ENCODE measurements at places on chromosomes 6 and 20.

- no peak for DNase-seq
Observed at GRCh38 chr6:139568956-139569538, 194.6 kb upstream of the CITED2 start.

- no peak for DNase-seq
Observed at GRCh38 chr6:63504777-63505384, 67.4 kb upstream of the LOC128125822 start.

DNA sequence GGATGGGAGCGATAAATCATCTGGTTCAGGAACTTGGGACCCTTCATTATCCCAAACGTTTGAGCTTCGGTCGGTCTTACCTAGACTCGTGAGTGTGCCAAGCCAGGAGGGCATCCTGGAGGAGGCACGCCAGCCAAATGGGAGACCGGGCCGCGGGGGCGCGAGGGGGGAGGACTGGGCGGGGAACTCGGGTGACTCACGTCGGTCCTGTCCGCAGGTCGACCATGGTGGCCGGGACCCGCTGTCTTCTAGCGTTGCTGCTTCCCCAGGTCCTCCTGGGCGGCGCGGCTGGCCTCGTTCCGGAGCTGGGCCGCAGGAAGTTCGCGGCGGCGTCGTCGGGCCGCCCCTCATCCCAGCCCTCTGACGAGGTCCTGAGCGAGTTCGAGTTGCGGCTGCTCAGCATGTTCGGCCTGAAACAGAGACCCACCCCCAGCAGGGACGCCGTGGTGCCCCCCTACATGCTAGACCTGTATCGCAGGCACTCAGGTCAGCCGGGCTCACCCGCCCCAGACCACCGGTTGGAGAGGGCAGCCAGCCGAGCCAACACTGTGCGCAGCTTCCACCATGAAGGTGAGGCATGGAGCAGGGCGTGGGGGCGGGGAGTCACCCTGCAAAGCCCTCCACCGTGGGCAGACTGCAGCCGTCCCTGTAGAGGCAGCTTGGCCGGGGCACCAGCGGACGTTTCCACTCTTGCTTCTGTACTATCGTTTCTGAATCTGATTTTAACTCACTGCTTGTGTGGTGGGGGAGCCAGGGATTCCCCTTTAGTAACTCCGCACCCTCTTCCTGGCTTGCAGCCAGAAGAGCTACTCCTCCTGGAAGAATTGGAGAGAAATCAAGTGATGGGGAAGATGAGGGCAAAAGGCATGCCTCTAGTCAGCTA is 2.7 kb downstream of the BMP2 start:
- no peak for DNase-seq

- DNase-seq = no peak
Observed at GRCh38 chr6:36599791-36600209, 5.6 kb downstream of the SRSF3 start.

GRCh38 chr6:34926655-34927054 is 37.6 kb downstream of the ANKS1A start:
- DNase-seq = peak; percentile 10

DNA sequence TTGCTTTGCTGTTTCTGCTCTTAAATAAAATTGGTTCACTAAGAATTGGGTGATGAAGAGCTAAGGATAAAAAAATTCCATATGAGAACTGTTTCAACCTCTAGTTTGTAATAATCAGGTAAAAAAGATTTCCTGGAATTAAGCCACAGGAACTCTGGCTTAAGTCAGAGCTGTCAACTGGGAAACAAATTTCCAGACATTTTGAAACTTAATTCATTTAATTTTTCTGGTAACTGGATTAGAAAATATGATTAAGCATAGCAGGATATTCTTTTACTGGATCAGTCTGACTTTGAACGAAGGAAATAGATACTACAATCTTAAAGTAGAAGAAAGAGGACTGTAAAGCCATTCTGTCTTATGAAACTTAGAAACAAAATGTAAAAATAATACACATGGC is 1.3 kb upstream of the VIP start:
- DNase-seq = no peak

DNA sequence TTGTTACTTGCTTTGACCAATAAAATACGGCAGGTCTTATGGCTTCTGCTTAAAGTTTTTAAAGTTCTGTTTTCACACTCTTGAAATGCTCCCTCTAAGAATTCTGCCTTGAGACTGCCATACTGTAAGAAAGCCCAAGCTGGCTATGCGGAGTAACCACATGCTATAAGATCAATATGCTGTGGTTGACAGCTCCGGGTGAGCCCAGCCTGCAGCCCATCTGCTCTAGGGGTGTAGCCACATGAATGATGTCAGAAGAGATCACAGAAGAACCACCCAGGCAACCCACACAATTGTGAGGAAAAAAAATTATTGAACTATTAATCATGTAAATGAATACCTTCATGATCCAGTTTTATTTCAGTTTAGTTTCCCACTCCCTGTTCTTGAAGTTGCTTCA is 26.1 kb upstream of the SH3BGRL2 start:
- peak; percentile 17 for DNase-seq

GRCh38 chr6:117976030-117976651 is 69.1 kb downstream of the SLC35F1 start:
- no peak for DNase-seq

DNA sequence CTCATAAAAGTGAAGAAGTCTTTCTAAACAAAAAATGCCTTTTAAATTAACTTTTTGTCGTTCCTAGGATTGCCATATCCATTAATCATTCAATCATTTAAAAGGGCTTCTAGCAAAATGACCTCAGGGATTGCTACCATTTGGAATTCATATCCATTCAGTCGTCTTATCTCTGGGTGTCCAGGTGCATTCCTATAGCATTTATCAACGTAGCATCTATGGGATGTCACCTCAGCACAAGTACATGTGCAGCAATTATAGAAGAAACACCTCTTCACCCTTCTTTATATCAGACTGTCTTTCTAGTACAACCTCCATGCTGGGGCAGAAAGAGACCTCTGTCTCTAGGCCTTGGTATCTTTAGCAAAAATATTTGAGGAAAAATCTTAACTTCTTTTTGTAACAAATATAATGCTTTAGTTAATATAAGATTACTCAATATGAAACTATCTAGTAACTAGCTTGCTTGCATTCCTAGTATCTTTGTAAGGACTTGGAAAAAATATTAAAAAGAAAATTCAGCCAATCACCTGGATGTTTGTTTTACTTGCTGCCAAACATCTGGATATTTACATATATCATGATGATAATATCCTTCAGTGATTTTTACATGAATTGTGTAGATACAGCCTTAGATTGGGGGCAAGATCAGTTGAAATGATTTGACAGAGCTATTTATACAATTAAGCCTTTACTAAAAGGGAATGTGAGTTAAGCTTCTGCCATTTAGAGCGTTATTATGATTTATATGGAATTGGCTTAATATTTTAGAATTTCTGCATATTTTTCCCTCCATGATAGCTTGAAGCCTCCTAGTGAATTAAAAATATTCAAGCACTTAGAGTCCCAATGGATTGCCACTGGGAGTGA is 356.8 kb downstream of the HDGFL1 start:
- DNase-seq = no peak

DNA sequence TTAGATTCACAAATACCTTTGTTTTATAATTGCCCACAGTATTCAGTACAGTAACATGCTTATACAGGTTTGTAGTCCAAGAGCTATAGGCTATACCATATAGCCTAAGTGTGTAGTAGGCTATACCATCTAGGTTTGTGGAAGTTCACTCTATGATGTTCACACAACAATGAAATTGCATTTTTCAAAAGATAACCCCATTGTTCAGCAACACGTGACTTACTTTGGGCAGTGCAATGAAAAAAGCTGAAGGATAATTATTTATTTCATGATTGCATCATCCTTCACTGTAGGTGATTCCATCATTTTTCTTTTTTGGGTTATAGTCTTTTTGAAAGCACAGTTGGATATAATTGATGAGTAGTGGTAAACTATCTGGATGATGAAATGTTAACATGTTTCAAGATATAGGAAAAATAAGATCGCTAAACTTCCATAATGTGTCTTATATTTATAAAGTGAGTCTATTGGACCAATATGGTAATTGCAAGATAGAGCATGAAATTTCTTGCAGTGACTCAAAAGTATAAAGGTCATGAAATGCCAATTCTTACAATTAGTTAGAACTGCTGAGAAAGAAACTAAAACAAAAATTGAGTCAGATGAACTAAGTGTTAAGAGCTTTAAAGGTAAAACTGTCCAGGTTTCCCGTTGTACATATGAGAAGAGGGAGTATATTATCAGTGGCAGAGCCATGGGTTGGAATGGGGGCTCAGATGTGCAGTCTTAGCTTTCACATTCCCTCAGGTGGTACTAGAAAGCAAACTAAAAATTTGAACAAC is 164.4 kb downstream of the ZFAND3 start:
- DNase-seq = no peak

- no peak for DNase-seq
Observed at GRCh38 chr20:432208-432607, 24.1 kb downstream of the RBCK1 start.

DNA sequence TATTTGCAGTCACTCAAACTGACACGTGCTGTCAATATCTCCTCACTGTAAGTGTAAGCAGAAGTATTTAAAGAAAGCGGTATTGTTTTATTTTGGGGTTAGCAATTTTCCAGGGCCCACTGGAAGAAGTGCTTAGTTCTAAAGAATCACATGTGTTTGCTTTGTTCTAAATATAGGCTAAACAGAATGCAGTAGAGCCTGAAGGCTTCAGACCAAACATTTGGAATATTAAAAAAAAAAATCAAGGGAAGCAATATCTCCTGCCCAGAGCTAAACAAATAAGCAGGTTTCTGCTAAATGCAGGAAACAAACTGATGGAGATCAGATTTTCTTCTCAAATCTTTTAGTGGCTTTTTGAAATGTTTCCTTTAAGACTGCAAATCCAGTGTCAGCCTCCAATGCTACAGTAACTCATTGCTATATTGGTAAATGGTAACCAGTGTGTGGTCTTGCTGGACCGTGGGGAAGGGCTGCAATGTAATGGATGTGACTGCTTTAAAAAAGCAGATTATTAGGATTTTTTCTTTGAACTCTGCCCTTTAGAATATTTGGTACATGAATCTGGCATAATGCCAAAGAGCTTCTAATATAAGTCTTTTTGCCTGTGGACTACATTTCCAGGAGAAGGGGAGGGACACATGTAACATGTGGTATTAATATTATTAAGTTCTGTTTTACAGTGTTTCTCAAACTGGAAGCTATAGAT is 317.1 kb upstream of the FERMT1 start:
- no peak for DNase-seq

DNA sequence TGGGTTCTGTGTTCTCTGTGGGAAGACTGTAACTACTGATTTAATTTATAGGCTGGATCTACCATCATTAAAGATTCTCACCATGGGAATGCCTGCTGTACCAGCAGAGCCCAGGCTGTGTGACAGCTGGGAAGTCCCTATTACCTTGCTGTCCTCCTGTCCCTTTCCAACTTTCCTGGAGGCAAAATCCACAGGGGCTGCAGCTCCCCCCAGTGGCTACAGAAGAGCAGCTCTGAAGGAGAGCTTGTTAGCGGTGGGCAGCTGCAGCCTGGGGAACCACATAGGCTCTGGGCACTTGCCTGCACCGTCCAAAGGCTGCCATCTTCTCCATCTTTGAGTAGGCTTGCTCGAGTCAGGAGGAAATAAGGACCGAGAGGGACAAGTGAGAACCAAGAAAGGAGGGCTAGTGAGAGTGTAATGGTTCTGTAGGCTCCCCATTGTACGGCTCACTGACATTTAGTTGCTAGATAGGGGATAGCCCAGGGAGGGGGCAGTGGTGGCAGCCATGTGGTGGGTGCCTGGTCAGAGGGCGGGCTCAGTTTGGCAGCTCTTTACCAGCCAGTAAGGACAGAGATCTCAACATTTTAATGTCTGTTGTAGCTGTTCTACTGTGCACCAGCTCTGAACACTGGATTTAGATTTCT is 155.1 kb upstream of the MLIP start:
- DNase-seq = peak; percentile 32

GRCh38 chr6:119566546-119567260 is 217.1 kb upstream of the MAN1A1 start:
- no peak for DNase-seq

DNA sequence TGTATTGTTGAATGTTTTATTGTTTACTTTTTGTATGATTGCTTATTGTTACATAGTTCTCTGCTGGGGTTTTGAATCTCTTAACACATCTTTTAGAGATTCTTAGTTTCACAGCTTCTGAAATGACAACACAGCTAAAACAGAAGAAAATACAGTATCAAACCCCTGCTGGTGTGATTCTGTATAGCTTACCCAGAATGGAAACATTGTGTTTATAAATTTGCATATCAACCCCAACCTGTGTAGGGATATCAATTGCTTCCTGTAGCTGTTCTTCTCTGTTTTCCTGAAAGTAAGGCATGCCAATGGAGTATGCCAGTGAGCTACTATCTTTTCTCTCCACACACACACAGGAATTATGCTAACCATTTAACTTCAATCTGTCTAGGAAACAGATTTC is 64.3 kb upstream of the ID4 start:
- DNase-seq = no peak

DNA sequence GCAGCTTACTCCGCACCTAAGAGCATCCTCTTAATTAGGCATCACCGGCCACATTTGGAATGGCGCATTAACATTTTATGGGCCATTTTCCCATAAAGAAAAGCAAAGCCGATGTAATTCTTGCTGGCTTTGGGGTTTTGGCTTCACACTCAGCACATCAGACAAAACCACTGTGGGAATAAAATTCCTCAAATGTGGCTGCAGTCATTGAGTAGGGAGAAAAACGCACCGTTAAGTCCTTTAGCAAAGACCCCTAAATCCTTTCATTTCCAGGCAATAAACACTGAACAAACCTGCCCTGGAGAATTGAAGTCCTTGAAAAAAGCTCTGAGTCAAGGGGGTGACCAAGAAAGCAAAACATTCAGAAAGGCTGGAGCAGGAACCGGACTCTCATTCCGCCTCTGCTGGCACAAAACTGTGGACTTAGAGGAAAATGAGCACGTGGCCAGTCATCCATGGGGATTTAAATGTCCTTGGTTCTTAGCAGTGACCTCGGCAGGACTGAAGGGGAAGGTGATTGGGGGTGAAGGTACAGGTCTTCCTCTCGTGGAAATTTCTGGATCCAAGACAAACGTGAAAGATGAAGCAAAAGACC is 102.9 kb downstream of the CDH4 start:
- no peak for DNase-seq

Measured in non-pigmented ciliary epithelial cell (primary cell).